ENCODE measurements at places on chromosomes 12 and 14.

GRCh38 chr12:83145325-83145840 is 458.7 kb downstream of the TMTC2 start:
- H3K36me3 ChIP-seq: 0 out of 2 replicates have a peak, but pooled peaks cover 4% of the 10 kb centered on the region
- no peaks in the 10 kb centered on the region for H3K27me3 ChIP-seq
- DNase-seq: no peak
- no peaks in the 10 kb centered on the region for H3K4me1 ChIP-seq

GRCh38 chr12:13000925-13001774 is 1.1 kb upstream of the HEBP1 start:
- DNase-seq: peak; percentile 79
- H3K36me3 ChIP-seq: no peaks in the 10 kb centered on the region
- H3K27ac ChIP-seq: 0 out of 2 replicates have a peak overlapping the region, but pooled peaks have one; percentile 50
- peaks cover 21% of the 10 kb centered on the region for H3K27me3 ChIP-seq
- peak overlapping the region; percentile 90 for H3K4me3 ChIP-seq
- peaks cover 38% of the 10 kb centered on the region for H3K4me1 ChIP-seq

DNA sequence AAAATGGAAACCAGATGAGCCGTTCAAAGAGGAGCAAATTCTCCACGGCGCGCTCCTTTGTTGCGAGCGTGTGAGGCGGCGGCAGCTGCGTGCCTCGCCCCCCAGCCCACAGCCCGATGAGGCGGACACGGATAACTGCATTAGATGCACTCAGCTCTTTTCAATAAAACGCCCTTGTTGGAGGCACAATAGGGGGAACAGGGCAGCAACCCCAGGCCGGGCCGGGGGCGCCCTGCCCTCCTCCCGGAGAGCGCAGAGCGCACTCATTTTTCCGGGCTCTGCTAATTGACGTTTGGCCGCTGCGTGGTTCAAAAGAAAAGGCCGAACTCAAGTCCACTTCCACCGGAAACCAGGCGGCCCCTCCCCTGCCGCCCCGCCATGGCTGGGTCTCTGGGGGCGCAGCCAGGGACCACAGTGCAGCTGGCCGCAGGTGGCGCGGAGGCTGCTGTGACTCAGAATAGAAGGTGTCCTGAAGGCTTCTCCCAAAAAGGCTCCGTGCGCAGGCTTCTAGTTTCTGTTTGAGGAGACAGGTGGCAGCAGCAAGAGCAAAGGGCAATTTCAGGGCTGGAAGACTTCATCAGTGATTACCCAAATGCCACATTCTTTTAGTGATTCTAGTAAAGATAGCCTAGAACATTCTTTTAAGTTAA is 29.0 kb upstream of the SMOC1 start:
- H3K27ac ChIP-seq: no peak overlapping the region
- no peaks in the 10 kb centered on the region for H3K4me1 ChIP-seq

GRCh38 chr12:126926023-126926594 is 1340.9 kb upstream of the TMEM132C start:
- H3K4me3 ChIP-seq: no peak overlapping the region
- H3K27ac ChIP-seq: no peak overlapping the region
- no peaks in the 10 kb centered on the region for H3K27me3 ChIP-seq
- no peak for DNase-seq

DNA sequence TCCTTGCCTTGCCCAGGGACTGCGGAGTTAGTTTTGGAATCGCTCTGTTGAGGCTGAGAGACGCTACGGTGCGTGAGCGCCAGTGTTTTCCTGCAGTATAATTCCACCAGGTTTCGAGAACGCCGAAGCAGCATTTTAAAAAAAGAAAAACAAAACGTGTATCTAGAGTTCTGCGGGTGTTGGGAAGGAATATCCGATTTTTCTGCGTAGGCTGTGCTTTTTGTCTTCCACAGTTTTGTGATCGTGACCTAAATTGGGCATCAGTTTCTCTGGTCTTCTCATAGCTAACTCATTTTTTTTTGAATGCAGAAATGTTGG is 778 bp downstream of the DNM1L start:
- H3K4me3 ChIP-seq: peak overlapping the region; percentile 95
- no peak for DNase-seq
- no peaks in the 10 kb centered on the region for H3K27me3 ChIP-seq
- peak overlapping the region; percentile 95 for H3K27ac ChIP-seq

Data from GM23338 (cell line).